ENCODE measurements at places on chromosomes 5 and 9. TPM values are rescaled to one million over a fixed set of nuclear protein-coding genes. Genes with fewer than 3 reads are reported as not detected.

Gene NEUROG1
- not detected for total RNA-seq

Gene SHB
- 19.9 TPM for total RNA-seq

GRCh38 chr5:88380332-88380731, 111.7 kb upstream of the TMEM161B start:
- DNase-seq: no peak

DNA sequence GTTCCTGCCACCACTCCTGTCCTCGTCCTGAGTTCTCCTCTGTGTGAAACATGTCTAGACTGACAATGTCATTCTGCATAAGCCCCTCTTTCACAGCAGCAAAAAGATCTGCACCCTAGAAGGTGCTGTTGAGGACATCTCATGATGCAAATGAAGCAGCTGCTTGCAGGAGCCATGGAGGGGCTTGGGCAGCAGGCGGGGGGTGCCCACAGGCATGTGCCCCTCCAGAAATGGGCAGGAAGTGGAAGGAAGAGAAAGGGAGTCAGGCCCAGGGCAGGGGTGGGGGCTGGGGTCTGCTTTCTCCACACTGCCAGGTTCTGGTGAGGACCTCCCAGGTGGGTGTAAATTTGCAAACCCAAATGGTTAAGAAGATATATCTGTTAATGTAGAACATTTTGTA, 54.5 kb upstream of the KCNMB1 start:
- DNase-seq: no peak

Measured in fibroblast of villous mesenchyme (primary cell).